Cortex of kidney (tissue), 1 donor: ENCODE measurements at places on chromosomes 5 and 9.

GRCh38 chr5:77844373-77844622 is 68.2 kb upstream of the TBCA start:
- DNase-seq, result no peak

DNA sequence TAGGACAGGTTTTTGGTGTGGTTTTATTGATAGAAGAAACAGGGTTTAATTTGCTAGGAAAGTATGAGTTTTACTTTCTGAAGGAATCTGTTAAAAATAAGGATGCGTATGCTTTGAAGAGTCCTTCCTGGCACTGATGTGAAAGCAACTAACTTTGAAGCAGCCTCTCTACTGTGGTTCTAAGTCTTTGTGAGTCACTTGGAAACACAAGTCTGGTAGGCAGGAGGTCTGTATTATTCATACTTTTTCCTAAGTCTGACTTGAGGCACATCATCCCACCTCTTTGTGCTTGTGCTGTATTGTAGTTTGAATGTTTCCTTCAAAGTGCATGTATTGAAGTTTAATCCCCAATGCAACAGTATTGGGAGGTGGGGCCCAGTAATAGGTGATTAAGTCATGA is 129.0 kb downstream of the TAF11L14 start:
- DNase-seq, result no peak

- DNase-seq, result no peak
Observed at GRCh38 chr9:91714020-91714806, 235.8 kb downstream of the ROR2 start.

- DNase-seq, result no peak
Observed at GRCh38 chr5:38726279-38726678, 119.5 kb upstream of the OSMR start.

GRCh38 chr9:13597427-13597826 is 317.9 kb upstream of the MPDZ start:
- no peak for DNase-seq

GRCh38 chr9:87158765-87159164 is 211.5 kb upstream of the GAS1 start:
- DNase-seq, result no peak

GRCh38 chr5:54454602-54455001 is 897 bp upstream of the HSPB3 start:
- DNase-seq, result no peak
